ENCODE measurements at places on chromosomes 5 and 9.

- no peak for DNase-seq
Measured at GRCh38 chr5:61362796-61363368, 30.8 kb downstream of the ZSWIM6 start.

- DNase-seq: no peak
Measured at GRCh38 chr5:157866536-157866935, 7.6 kb upstream of the CLINT1 start.

- no peak for DNase-seq
Measured at GRCh38 chr5:94304146-94304545, 314.3 kb downstream of the KIAA0825 start.

DNA sequence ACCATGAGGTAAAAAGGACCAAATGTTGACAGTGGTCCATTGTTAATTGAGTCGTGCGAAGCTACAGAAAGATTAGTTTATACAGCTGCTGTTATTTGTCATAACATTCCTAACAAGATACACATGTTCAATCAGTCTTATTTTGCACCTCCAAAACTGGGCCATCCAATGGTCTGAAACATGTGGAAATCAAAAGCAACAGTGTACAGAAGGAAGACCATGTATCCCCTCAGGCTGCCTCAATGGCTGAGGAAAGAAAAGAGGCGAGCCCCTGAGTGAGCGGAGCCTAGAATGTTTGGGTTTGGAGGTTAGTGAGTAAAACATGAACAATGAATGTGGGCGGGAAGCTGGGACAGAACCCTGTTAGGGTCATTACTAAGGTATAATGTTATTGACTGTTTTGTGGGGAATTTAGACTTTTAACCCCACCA, 35.6 kb downstream of the NFIB start:
- DNase-seq: no peak

DNA sequence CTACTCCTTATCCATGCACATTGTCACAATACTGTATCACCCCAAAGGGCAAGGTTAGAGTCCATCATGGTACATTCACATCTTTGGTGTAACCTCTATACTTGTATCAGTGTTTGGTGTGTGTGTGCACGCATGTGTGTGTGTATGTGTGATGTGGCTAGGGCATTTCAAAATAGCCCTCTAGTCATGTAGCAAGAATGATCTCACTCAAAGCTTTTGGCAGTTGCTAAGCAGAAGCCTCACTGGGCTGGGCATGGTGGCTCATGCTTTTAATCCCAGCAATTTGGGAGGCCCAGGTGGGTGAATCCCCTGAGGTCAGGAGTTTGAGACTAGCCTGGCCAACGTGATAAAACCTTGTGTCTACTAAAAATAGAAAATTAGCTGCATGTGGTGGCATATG, 245.3 kb downstream of the ADGRV1 start:
- DNase-seq: no peak
